ENCODE measurements at places on chromosomes 7 and 10.

DNA sequence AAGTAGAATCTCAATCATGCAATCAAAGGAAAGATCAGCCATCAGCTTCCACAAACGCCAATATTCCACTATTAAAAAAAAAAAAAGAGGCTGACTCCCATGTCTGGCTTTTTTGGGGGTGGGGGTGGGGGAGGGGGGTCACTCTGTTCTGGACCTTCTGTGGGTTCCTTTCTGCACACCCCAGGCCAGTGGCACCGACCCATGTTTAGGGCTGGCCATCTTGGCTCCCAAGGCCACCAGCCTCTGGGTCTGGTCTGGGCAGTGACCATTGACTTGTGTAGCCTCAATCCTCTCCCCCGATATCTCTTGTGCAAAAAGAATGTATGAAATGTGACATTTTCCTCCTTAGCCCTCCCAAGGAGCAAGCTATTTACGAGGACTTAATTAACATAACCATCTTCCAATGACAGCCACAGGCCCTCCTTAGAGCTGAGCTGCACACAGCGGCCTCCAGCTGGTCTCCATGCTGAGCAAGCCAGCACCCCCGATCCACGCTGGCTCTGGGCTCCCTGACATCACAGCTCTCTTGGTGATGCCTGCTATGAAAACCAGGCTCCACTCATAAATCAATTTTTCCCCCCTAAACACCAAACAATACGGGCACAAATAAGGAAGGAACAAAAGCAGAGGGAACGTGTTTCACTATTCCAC, 100.1 kb downstream of the ZRANB1 start:
- H3K4me1 ChIP-seq = no peaks in the 10 kb centered on the region
- no peaks in the 10 kb centered on the region for H3K36me3 ChIP-seq
- no peak for DNase-seq
- no peak overlapping the region for H3K4me3 ChIP-seq
- no peaks in the 10 kb centered on the region for H3K27me3 ChIP-seq

- H3K27me3 ChIP-seq = no peaks in the 10 kb centered on the region
- H3K4me3 ChIP-seq = no peak overlapping the region
Observed at GRCh38 chr7:149369497-149369896, 91.4 kb downstream of the ZNF777 start.

DNA sequence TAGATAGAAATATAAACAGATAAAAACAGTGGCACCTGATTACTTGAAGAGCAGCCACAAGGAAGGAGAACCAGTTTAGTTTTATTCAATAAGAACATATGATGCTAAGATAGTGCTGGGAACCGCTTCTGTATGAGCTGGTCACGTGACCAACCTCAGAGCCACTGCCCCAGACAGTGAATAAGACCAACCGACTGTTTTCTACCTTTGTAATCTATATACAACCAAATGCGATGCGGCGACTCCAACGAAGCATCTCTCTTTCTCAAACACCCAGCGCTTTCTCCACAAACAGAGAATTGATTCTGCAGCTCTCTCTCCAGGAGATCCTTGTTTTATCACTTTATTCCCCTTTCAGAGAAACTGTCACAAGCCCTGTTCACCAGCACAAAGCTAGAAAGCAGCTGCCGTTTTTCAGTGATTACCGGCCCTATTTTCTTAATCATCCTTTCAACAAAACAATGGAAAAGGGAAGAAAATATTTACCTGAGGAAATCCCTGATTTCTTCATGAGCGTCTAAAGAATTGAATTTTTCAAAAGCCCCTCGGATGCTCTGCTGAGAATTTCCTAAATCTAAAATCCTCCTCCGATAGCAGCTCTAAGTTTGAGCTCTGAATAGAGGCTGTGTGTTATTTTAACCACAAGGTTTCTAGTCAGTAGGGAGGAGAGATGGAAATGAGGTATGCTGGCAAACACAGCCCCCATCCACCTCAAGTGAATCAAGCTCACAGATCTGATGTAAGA, 55.7 kb upstream of the JCAD start:
- no peak overlapping the region for H3K4me3 ChIP-seq
- no peaks in the 10 kb centered on the region for H3K27me3 ChIP-seq
- no peaks in the 10 kb centered on the region for H3K36me3 ChIP-seq
- H3K27ac ChIP-seq = no peak overlapping the region
- DNase-seq = no peak

DNA sequence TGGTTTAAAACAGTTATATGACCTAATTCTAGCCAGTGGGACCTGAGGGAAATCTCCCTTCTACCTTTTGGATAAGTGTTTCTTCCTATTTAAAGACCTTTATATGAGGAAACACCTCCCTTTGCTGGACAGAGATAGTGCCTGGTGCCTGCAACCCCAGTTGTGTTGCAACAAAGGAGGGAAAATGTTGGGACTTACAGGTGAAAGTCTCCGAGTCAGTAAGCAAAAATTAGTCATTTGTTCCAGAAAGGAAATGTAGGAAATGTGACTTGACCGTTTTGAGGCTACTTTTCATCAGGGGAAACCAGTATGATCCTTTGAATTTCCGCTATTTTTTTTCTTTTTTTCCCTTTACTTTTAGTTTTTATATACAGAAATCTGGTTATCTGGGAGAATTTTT, 165.5 kb downstream of the DKK1 start:
- no peak for DNase-seq
- H3K36me3 ChIP-seq = no peaks in the 10 kb centered on the region
- H3K4me1 ChIP-seq = no peaks in the 10 kb centered on the region

GRCh38 chr7:2800931-2801688, 43.0 kb downstream of the GNA12 start:
- no peak for DNase-seq
- no peaks in the 10 kb centered on the region for H3K27me3 ChIP-seq
- no peak overlapping the region for H3K4me3 ChIP-seq
- no peak overlapping the region for H3K27ac ChIP-seq
- no peaks in the 10 kb centered on the region for H3K36me3 ChIP-seq

- no peaks in the 10 kb centered on the region for H3K4me1 ChIP-seq
- peak within 1 kb of the TSS; percentile 83 for H3K27ac ChIP-seq
- no peaks in the 10 kb centered on the region for H3K27me3 ChIP-seq
- peaks cover 26% of the 10 kb centered on the region for H3K36me3 ChIP-seq
Observed at GRCh38 chr10:43648398-43649184, at the start of gene ZNF32. TSS of gene ZNF32 (minus strand) at chr10:43648881. CDS start at chr10:43646133, 2,748 bp downstream.

DNA sequence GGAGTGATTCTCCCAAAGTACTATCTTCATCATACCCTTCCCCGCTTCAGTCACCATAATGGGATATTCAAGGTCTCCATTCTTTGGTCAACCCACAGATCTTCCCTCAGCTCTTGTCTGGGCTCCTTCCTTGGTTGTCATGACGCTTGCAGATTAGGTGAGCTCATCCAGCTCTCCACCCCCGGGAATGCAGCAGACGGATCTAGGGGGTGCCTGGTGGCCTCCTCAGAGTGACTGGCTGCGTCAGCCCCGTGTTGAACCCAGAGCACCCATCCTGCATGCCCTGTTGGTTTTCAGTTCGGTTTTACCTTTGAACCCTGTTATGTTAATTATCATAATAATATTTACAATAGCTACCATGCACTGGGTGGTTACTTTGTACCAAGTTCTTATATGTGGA, 6.4 kb downstream of the NEURL1 start:
- H3K27me3 ChIP-seq = peaks cover 2% of the 10 kb centered on the region
- H3K36me3 ChIP-seq = no peaks in the 10 kb centered on the region
- peaks cover 4% of the 10 kb centered on the region for H3K4me1 ChIP-seq
- DNase-seq = no peak
- H3K27ac ChIP-seq = no peak overlapping the region

DNA sequence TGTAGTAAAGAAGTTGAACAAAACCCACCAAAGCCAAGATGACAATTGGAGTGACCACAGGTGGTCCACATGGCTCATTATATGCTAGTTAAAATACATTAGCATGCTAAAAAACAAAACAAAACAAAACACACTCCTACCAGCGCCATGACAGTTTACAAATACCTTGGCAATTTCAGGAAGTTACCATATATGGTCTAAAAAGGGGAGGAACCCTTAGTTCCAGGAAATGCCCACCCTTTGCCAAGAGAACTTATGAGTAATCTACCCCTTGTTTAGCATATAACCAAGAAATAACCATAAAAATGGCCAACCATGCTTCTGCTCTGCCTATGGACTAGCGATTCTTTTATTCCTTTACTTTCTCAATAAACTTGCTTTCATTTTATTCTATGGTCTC, 979.1 kb upstream of the POT1 start:
- H3K27ac ChIP-seq = no peak overlapping the region
- no peak overlapping the region for H3K4me3 ChIP-seq
- no peaks in the 10 kb centered on the region for H3K27me3 ChIP-seq

- H3K27me3 ChIP-seq = no peaks in the 10 kb centered on the region
- no peaks in the 10 kb centered on the region for H3K36me3 ChIP-seq
- no peak for DNase-seq
- no peak overlapping the region for H3K4me3 ChIP-seq
- H3K27ac ChIP-seq = no peak overlapping the region
- no peaks in the 10 kb centered on the region for H3K4me1 ChIP-seq
Observed at GRCh38 chr7:152986376-152986775, 226.8 kb downstream of the ACTR3B start.

GRCh38 chr7:82595176-82595575, 151.6 kb upstream of the CACNA2D1 start:
- no peak overlapping the region for H3K27ac ChIP-seq
- DNase-seq = no peak
- no peaks in the 10 kb centered on the region for H3K36me3 ChIP-seq
- H3K4me1 ChIP-seq = no peaks in the 10 kb centered on the region
- no peak overlapping the region for H3K4me3 ChIP-seq

GRCh38 chr10:134247-135131, 766 bp upstream of the ZMYND11 start:
- no peaks in the 10 kb centered on the region for H3K27me3 ChIP-seq
- peak overlapping the region; percentile 53 for H3K4me3 ChIP-seq
- H3K36me3 ChIP-seq = no peaks in the 10 kb centered on the region
- peak; percentile 11 for DNase-seq

GRCh38 chr10:47081264-47081663, 170.0 kb downstream of the PTPN20 start:
- no peaks in the 10 kb centered on the region for H3K27me3 ChIP-seq
- no peaks in the 10 kb centered on the region for H3K4me1 ChIP-seq
- no peak overlapping the region for H3K27ac ChIP-seq
- no peak for DNase-seq
- no peak overlapping the region for H3K4me3 ChIP-seq

- peaks cover 8% of the 10 kb centered on the region for H3K4me1 ChIP-seq
- no peak overlapping the region for H3K4me3 ChIP-seq
- H3K36me3 ChIP-seq = no peaks in the 10 kb centered on the region
- no peak for DNase-seq
- no peaks in the 10 kb centered on the region for H3K27me3 ChIP-seq
Observed at GRCh38 chr7:17132726-17133125, 165.7 kb upstream of the AHR start.
